ENCODE measurements at places on chromosomes 11 and 22.

DNA sequence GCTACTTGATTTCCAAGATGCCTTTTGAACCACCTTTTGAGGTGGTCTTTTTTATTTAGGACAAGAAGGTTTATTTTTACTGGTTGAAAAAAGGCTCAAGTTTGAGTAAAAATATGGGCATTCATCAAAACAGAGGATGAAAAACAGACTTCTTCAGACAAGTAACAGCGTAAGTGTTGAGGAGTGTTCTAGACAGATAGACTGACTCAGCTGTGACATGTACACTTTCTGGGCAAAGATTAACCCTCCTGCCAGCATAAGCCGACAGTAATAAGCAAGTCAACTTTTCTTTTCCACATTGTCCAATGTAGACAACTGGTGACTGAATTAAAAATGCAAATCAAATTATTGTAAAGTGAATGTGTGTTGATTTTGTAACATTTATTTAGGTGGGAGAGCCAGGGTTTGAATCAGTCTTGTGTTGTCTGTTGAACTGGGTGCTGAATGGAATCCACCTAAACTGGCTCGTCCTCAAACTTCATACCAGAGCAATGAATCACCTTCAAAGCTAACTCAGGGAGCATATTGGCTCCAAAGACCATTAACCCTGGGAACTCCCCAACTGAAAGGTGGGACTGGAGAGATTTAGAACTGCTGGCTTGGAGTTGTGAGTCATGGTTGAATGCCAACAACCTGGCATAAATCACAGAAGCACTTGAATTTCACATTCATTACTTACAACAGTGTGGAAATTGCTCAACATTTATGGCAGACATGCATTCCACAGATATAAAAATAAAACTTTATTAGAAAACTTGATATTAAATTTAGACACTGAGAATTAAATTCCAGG lies 377.0 kb downstream of the ETS1 start:
- DNase-seq = no peak

DNA sequence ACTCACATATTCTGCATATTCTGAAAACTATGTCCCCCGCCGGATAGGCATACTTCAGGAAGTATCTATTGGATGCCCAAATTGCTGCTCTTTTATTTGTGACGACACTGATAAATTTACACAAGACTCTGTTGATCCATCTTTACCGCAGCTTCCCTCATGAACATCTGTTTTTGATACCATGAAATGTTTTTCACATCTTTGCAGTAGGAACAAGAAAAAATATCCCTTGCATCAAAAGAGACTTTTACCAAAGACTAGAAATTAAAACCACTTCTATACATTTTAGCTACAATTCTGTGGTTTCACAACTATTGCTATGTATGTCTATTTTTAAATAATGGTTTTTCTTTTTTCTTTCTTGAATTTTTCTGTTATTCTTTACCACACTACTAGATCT lies 15.3 kb downstream of the POU2AF2 start:
- DNase-seq = no peak

DNA sequence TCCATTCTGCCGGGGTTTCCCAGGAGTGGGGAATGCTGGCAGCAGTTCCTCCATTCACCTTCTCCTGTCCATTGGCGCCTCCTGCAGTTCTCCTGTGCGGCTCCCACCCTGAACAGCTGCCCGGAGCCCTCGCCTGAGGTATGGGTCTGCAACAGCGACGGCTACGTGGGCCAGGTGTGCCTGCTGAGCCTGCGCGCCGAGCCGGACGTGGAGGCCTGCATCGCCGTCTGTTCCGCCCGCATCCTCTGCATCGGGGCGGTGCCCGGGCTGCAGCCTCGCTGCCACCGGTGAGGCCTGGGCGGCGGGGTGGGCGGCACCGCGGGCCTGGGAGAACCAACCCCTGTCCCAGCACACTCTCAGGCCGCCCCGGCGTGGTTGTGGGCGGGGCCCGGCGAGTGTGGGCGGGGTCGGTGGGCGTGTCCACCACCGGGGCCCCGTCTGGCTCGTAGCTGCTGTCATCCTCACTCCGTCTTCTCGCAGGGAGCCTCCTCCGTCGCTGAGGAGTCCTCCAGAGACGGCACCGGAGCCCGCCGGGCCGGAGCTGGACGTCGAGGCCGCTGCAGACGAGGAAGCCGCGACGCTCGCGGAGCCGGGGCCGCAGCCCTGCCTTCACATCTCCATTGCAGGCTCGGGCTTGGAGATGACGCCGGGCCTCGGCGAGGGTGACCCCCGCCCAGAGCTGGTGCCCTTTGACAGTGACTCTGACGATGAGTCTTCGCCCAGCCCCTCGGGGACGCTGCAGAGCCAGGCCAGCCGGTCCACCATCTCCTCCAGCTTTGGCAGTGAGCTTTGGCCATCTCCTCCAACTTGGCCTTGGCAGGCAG lies 14.0 kb upstream of the RELT start:
- no peak for DNase-seq

DNA sequence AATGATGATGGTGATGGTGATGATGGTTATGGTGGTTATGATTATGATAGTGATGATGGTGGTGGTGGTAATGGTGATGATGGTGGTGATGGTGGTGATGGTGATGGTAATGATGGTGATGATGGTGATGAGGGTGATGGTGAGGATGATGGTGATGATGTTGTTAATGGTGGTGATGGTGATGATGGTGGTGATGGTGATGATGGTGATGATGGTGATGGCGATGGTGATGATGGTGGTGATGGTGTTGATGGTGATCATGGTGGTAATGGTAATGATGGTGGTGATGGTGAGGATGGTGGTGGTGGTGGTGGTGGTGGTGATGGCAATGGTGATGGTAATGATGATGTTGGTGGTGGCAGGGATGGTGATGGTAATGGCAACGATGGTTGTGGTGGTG lies 1222.5 kb downstream of the BRD1 start:
- no peak for DNase-seq

- no peak for DNase-seq
These were observed 16.0 kb downstream of the ZNRF3 start for GRCh38 chr22:28899199-28899853.

All from GM18507 (cell line).